ENCODE measurements at places on chromosomes 13 and 19. TPM values are rescaled to one million over a fixed set of nuclear protein-coding genes. Genes with fewer than 3 reads are reported as not detected.
A peak's percentile ranks its signal among the peaks of the same experiment; 100 is the strongest.

- DNase-seq: no peak
Observed at GRCh38 chr19:29923653-29924052, 18.4 kb upstream of the URI1 start.

- no peak for DNase-seq
Observed at GRCh38 chr19:7177926-7178325, 108.4 kb downstream of the ZNF557 start.

- no peak for DNase-seq
Observed at GRCh38 chr13:100725472-100725871, 50.9 kb upstream of the TMTC4 start.

GRCh38 chr19:52533901-52534300 is 6.4 kb downstream of the ZNF808 start:
- no peak for DNase-seq

- DNase-seq: no peak
Observed at GRCh38 chr13:44294876-44295275, 78.7 kb upstream of the SERP2 start.

DNA sequence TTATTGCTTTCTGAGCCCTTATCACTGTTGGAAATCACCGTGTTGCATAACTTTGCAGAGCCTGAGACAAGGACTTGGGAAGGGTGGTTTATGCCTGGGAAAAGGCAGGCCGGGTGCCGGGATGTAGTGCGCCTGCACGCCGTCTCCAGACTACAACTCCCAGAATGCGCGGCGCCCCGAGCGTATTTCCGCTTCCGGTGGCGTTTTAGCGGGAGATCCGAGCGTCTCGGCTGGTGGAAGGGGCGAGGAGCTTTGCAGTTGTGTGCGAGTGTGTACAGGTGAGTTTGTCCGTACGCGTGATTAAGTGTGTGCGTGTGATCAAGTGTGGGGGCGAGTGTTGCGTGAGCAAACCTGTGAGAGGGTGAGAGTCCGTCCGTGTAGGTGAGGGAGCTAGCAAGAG is 75.4 kb downstream of the PEG3 start:
- DNase-seq: no peak

- no peak for DNase-seq
Observed at GRCh38 chr19:10013316-10013715, at the start of gene RDH8. Gene RDH8, plus strand, starts transcription at chr19:10013483. Its CDS starts 15 bp downstream, at chr19:10013498.

DNA sequence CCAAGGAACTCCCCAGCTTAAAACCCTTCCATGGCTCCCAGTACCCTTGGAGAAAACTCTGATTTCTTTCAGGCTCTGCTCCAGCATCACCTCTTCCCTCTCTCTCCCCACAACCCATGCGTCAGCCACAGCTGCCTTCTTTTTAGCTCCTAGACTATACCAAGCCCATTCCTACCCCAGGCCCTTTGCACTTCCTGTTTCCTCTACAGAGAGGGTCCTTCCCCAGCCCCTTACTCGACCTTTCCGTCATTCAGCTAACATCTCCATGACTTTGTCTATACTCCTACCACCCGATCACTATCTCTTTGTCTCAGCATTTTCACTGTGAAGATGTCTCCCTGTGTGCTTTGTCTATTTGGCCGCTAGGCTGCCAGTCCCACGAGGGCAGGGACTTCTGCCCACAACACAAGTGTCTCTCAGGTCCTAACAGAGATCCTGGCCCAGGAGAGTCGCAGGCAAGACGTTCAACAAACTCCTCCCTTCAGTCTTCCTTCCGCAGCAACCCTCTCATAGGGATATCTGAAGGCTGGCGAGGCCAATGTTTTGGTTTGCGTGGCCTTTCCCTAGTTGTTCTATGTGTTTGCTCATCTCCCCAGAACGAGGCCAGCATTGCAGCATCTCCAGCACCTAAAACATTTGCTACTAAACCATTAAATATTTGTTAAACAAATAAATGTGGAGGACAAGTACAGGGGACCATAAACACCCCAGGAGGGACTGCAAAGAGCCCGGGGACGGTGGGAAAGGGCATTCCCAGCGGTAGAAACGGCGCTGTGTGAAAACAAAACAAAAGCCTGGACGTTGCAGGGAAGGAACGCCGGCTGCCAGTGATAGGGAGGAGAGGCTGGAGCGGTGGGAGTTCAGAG is 816 bp downstream of the CCNP start:
- no peak for DNase-seq

GRCh38 chr19:30047432-30047831 is 105.4 kb downstream of the URI1 start:
- DNase-seq: no peak

GRCh38 chr19:48133094-48133493 is 22.5 kb upstream of the PLA2G4C start:
- DNase-seq: no peak

GRCh38 chr13:43269037-43269481 is 245.7 kb downstream of the DNAJC15 start:
- peak; percentile 90 for DNase-seq

DNA sequence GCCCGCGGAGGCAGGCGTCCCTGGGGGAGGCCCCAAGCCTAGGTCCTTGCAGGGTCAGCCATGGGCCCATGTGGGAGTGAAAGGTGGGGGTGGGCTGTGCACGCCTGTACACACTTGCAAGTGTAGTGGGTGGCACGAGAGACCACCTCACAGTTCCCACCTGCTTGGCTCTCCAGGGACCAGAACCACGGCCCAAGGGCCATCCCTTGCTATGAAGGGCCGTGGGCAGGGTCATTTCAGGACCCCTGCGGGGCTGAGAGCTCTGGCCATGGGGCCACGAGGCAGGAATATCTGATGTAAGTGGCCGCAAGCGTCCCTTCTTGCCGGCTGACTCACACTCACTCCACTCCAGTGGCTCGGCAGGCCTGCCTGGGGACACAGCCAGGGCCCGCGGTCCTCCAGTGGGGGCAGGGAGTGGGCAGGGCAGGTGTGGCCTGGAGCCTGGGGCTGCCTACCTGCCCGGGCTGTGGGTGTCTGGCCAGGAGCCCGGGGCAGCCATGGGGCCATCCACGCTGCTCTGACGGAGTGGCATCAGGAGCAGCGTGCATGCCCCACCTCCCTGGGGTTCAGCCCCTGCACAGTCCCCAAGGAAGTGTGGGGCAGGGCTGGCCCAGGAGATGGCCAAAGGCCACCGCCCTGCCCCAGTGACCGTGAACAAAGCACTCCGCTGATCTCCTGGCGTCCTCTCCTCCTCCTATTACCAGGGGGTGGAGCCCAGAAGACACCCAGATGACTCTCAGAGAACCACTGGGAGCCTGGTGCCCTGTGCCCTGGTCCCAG is 8.6 kb upstream of the MKNK2 start:
- peak; percentile 81 for DNase-seq

DNA sequence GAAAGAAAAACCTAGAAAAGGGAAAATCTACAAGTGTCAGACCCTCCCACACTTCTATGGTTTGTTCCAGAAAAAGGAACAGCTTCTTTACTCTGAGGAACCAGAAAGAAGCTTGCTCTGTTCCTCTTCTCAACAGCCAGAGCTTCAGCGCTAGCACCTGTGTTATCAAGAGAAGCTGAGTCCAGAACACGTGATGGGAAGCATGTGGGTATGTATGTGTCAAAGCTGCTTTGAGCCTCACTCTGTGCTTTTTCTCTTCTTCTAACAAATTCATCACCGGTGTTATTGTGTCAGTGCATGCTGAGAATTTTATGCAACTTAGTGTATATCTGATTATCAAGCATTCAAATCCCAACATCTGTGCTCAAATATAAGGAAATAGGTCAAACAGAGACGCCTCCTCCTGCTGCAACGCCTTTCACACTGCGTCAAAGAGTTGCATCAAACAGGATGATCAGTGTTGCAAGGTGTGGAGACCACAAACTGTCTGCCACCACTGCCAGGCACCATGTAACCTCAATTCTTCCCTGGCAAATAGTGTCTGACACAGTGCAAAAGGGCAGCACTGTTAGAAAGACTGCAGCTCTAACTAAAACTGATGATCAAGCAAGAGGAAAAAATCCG is 83.9 kb downstream of the LRRC63 start:
- DNase-seq: no peak

DNA sequence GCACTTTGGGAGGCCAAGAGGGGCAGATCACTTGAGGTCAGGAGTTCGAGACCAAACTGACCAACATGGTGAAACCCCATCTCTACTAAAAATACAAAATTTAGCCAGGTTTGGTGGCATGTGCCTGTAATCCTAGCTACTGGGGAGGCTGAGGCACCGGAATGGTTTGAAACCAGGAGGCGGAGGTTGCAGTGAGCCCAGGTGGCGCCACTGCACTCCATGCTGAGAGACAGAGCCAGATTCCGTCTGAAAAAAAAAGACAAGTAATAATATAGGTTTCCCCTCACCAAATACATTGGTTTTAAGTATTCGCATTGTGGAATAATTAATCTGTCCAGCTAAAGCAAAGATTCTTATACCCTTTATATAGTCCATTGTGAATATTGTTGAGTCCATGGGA is 1544.6 kb downstream of the OLFM4 start:
- DNase-seq: no peak

- no peak for DNase-seq
Observed at GRCh38 chr13:30808600-30808999, 73.3 kb downstream of the ALOX5AP start.

- peak; percentile 35 for DNase-seq
Observed at GRCh38 chr13:70613295-70613694, 505.0 kb upstream of the KLHL1 start.

DNA sequence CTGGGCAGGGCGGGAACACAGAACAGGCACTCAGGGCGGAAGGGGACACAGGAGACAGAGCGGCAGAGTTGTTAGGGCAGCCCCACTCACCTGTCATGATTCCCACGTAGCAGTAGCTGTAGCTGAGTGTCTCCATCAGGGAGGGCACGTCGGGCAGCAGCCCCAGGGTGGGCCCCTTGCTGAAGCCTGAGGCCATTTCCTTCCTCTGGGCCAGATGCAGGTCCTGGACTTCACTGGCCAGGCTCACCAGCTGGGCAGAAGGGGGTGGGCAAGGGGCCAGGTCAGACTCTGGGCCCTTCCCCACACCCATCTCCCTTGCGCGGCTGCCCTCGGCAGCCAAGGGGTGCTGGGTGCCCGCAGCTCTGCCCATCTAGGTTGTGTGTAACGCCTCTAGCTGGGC is 5.9 kb downstream of the MBOAT7 start:
- no peak for DNase-seq

DNA sequence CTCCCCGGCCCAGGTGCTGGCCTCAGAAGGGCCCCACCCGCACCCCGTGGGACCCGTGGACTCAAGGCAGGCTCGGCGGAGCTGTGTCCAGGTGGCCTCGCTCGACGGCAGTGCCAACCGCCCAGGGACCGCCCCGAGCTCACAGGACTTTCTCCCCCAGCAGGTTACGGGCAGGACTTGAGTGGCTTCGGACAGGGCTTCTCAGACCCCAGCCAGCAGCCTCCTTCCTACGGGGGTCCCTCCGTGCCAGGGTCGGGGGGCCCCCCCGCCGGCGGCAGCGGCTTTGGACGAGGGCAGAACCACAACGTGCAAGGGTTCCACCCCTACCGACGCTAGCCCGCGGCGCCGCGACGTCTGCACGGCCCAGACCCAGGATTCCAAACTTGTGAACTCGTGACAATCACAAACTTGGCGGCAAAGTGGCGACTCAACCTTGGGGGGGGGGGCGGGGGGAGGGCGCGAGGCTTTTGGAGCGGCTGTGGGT is 3.6 kb upstream of the RPS15 start:
- DNase-seq: no peak

DNA sequence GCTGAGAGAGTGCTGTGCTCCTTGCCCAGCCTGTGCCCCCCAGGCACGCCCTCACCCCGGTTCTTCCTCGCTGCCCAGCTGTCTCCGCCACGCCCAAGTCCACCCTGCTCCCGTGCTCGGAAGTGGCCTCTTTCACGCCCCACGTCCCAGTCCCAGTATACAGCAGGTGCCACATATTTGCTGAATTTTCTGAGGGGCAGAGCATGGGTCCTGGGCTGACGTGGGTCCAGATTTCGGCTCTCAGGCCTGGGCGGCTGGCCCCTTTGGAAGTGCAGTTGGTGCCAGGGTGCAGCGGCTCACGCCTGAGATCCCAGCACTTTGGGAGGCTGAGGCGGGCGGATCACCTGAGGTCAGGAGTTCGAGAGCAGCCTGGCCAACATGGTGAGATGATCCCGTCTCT is 3.4 kb downstream of the HCN2 start:
- DNase-seq: no peak

GRCh38 chr13:83825676-83826075 is 56.6 kb downstream of the SLITRK1 start:
- no peak for DNase-seq

DNA sequence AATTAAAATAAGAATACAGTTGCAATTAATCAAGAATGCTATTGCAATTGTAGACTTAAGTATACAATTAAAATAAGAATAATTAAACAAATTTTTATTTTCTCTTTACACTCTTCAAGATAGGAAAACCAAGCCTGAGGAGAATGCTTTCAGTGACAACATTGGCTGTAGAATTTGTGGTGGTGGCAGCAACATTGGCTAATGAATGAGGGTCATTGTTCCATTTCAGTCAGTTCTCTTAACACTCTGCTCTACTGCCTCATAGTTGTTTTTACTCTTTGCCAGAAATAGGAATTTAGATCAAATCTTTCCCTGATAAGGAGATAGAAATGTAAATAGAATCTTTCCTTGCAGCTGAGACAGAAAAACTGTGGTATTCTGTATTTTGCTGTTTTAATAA is 391.6 kb downstream of the PCDH20 start:
- no peak for DNase-seq

- DNase-seq: no peak
Observed at GRCh38 chr19:30743702-30744101, 371.5 kb downstream of the ZNF536 start.

GRCh38 chr13:109314101-109314500 is 472.3 kb downstream of the IRS2 start:
- DNase-seq: no peak

DNA sequence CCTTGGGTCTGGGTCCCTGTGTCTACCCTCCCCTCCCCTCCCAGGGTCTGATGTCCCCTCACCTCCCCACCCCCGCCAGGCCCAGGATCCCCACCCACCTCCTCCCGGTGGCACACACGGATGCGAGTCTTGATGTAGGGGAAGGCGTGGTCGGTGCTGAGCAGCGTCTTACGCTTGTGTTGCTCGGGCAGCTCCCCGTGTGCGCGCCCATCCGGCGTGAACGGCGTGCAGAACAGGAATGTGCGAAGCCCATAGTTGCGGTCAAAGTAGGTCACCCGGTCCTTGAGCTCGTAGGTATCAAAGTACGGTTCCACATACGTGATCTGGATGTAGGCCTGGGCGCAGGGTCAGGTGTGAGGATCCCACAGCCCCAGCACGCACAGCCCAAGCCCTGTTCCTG is 4.4 kb upstream of the KANK2 start:
- no peak for DNase-seq

The SLC6A16 gene
- total RNA-seq: not detected

The PRR19 gene
- not detected for total RNA-seq

The BLOC1S3 gene
- 11.9 TPM for total RNA-seq

The MAP4K1 gene
- 2.3 TPM for total RNA-seq

The TMIGD2 gene
- total RNA-seq: not detected

The CGB5 gene
- total RNA-seq: 0.52 TPM

The PSG1 gene
- total RNA-seq: not detected

The SRRM5 gene
- 0.11 TPM for total RNA-seq

The TMEM190 gene
- not detected for total RNA-seq

The LIM2 gene
- total RNA-seq: not detected

The GIPC1 gene
- total RNA-seq: 671 TPM

The FCER2 gene
- not detected for total RNA-seq

The RFPL4AL1 gene
- not detected for total RNA-seq

The CYP2F1 gene
- not detected for total RNA-seq

The MAB21L1 gene
- total RNA-seq: not detected

The KASH5 gene
- not detected for total RNA-seq
